ENCODE measurements at places on chromosomes 6 and 20.

GRCh38 chr20:48841875-48842529 is 14.2 kb upstream of the PREX1 start:
- DNase-seq: peak; percentile 85

GRCh38 chr6:144215402-144215931 is 65.2 kb downstream of the STX11 start:
- DNase-seq: no peak

- no peak for DNase-seq
Observed at GRCh38 chr6:81734500-81735150, 17.9 kb downstream of the TENT5A start.

DNA sequence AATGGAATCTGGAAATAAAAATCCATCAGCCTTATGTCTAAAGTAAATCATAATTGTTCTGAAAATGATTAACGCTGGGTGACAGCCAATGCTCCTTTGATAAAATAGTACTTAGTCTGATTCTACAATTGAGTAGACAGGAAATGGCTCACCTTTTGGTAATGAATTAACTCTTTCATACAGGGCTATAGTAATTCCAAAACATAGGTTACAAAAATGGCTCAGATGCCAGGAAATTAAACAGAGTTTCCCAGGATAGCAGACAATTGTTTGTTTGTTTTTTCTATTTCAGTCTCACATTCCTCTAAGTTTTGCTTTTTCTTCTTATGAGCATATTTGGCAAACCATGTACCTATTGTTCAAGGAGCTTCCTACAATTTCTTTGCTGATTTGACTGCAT is 257.2 kb upstream of the EPHA7 start:
- DNase-seq: peak; percentile 1

- DNase-seq: no peak
Observed at GRCh38 chr6:83589076-83589475, 76.7 kb downstream of the PRSS35 start.

GRCh38 chr20:40915756-40916155 is 112.9 kb upstream of the TOP1 start:
- no peak for DNase-seq

DNA sequence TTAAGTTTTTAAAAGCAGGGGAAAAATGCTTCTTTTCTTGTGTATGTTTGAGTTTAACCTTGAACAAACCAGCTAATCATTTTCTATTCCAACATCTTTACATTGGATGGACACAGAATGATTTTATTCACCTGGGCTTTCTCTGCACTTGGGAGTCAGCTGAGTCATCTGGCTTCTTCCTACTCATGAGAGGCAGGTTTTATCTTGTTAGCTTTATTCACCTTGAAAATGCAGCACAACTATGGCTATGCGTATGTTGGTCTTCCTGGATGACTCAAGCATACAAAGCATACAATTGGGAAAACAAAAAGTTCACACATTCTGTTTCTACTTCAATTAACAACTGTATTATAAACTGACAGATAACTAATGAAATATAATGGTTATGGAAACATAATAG is 737.7 kb downstream of the FRK start:
- no peak for DNase-seq

GRCh38 chr6:163432300-163432699 is 17.8 kb downstream of the QKI start:
- no peak for DNase-seq

- DNase-seq: no peak
Observed at GRCh38 chr6:156513504-156513903, 263.7 kb upstream of the ARID1B start.

GRCh38 chr20:18705910-18706309 is 107.7 kb upstream of the SCP2D1 start:
- DNase-seq: peak; percentile 18

DNA sequence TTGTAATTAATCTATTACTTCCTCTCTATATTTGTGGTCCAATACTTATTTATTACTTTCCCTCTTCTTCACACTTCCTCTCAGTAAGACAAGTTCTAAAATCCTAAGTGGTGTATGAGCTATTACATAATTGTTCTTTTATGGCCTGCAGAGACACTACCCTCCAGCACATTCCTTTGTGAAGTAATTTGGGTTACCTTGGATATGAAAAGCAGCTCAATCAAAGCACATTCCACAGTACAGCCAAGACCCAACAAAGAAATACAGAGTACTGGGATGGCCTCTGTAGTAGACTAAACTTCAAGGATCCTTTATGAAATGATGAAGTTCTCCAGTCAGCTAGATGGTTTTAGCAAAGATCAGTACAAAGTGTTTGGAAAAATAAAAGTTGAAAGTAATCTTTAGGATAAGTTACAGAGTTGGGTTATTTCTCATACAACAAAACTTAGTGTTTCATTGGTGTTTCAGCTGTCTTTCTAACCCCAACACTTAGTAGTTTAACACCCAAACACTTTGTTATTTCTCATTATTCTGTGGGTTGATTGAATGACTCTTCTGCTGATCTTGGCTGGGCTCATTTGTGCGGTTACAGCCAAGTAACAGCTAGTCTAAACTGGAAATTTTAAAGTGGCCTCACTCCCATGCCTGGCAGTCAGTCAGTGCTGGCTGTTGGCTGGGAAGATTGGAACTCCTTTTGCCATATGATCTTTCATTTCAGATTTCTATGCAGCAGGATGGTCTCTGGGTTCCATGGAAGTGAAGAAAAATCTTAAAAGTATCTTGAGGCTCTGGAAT is 161.5 kb upstream of the POU3F2 start:
- no peak for DNase-seq

GRCh38 chr6:157273756-157274470 is 49.4 kb downstream of the TMEM242 start:
- no peak for DNase-seq

DNA sequence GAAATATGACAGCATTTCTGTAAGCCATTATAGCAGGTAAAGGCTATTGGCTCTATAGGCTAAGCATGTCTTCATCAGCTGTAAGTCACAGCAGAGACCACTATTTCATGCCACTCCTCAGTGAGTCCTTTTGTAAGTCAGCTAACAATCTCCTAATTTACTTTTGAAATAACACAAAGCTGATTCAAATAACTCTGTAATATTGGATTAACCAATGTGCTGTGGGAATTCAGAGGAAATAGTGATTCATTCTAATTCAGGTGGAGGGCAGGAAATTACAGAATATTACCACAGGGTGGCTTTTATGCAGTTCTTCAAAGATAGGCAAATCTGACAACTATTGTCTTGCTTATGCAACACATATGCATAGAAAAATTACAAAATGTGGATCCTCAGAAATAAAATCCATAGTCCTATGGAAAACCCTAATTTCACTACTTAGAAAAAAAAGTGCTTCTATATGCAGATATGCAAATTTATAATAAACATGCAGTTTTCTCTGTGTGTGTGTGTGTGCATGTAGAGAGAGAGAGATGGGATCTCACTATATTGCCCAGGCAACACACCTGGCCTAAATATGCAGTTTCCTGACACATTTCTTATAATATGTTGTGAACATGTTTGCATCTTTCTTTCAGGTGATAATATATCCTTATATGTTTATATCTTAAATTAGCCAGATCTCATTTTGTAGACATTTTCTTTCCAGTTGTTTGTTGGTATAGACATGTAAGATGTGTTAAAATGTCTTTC is 4.8 kb upstream of the SMIM28 start:
- DNase-seq: peak; percentile 21

- no peak for DNase-seq
Observed at GRCh38 chr20:43102394-43102793, 87.3 kb downstream of the PTPRT start.

DNA sequence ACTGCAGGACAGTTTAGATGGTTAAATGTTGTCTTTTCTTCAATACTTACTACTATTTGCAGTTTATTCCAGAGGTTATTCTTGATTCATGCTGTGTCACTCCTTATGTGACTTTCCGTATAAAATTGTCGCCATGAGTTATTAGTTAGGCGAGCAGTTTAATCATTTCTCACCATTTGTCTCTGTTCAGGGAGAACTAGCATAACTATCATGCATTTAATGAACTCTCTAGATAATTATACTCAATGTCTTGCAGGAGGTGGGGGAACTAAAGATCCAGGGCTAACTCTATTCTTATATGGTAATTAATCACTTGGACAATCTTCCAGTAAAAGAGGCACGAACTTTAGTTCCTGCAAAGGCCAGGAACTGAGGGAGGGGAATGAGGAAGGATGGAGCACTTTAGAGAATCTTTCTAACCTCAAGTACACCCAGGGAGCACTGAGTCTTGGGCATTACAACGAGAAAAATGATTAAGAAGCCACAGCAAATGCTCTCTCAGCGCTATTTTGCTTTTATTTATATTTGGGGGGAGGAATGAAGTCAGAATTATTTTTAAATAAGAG is 58.3 kb downstream of the IYD start:
- DNase-seq: no peak

DNA sequence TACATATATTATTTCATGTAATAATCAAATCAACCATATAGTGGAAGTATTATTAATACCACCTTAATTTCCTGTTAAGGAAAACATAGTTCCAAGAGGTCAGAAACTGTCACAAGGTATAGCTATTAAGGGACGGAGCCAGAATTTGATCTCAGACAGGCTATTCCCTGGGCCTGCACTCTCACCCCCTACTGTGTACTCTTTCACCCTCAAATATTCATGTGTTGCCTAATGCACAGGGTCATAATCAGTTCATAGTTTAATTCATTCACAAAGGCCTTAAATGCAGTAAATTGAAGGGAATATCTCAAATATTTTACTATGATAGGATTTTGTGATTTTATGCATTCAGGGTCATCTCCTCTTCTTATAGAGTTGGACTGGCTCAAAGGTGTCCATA is 67.2 kb upstream of the IFNGR1 start:
- no peak for DNase-seq

DNA sequence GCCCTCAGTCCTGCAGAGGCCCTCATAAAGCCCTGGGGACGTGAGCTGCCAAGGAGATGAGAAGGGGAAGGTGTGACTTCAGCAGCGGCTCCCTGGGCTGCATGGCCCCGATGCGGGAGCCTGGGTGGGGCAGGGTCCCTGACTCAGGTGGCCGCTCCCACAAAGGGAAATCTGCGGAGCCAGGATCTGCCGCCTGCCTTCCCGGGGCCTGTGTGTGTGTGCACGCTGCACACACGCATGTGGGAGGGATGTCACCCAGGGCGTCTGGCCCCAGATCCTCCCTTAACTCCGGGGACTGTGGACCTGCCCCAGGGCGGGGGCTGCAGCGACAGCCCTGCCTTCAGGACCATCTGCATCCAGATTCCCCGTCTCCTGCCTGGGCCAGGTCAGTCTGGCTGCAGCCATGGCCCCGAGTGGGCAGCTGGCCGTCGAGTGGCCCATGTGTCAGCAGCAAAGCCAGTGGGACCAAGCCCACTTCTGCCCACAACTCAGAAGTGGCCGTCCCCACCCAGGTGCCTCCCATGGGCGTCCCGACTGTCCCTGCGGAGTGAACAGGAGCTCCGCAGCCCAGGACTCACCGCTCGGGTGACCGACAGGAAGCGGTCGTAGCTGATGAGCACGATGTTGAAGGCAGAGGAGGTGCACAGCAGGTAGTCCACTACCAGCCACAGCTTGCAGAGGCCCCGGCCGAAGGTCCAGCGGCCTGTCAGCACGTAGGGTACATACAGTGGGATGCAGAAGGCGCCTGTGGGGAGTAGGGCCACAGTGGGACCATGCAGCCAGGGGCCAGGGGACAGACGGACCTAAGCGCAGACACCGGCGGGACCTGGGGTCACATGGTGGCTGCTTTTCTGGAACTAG is 1.9 kb downstream of the HRH3 start:
- DNase-seq: no peak

- no peak for DNase-seq
Observed at GRCh38 chr6:1395941-1396908, 6.8 kb downstream of the FOXF2 start.

- no peak for DNase-seq
Observed at GRCh38 chr6:79808921-79809320, 138.4 kb downstream of the ELOVL4 start.

GRCh38 chr6:44967481-44967880 is 360.6 kb upstream of the RUNX2 start:
- no peak for DNase-seq

DNA sequence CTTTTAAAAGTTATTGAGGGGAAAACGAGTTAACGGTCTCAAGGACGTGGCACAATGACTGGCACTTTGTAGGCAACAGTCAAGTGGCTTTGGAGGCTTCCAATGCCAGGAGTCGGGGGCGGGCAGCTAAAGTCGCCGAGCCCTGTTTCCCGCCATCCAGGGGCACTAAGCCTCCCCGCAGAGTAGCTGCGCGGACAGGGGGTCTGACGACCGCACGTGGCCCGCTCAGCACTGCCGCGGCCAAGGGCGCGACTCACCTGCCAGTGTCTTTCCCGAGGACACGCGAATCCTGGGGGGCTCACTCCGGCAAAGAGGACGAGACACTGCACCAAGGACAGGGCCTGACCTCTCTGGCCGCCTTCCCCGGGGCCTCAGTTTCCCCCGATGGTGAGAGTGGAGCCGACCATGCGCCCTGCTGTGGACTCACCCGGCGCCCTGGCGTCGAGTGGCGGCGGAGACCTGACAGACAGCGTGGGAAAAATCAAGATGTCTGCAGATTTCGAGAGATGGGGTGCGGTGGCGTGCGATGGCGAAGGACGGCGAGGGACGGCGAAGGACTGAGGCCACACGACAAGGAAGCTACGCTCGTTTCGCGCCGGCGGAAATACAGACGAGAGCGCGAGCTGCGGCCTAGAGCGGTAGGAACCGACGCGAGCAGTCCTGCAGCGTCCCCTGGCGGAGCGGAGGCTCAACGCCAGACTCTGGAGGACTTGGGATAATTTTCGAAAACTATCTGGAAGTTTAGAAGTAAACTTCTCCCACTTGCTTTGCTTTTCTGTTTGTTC is at the start of gene SNHG17:
TSS of gene SNHG17 (minus strand) at position 559 of the 785 bp plus-strand sequence.
- peak; percentile 72 for DNase-seq

GRCh38 chr20:13718171-13718570 is 66.5 kb downstream of the ESF1 start:
- DNase-seq: no peak

DNA sequence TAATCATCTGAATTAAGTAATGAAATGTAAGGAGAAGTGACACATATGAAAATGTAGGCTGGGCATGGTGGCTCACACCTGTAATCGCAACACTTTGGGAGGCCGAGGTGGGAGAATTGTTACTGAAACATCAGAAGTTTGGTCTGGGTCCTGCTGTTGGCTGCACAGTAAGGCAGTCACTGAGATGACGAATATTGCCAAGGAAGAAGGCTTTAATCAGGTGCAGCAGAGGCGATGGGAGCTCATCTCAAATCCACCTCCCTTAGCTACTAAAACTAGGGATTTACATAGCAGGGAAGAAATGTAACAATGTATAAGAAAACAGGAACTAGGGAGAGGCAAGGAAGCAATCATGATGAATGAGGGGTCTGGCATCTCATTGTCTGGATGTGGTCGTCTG is 50.1 kb downstream of the RBM24 start:
- DNase-seq: no peak
